ENCODE measurements at places on chromosomes 6 and 20. TPM values are rescaled to one million over a fixed set of nuclear protein-coding genes. Genes with fewer than 3 reads are reported as not detected.

Gene PAQR8
- total RNA-seq, result 46.2 TPM

Gene GRM1
- not detected for total RNA-seq

DNA sequence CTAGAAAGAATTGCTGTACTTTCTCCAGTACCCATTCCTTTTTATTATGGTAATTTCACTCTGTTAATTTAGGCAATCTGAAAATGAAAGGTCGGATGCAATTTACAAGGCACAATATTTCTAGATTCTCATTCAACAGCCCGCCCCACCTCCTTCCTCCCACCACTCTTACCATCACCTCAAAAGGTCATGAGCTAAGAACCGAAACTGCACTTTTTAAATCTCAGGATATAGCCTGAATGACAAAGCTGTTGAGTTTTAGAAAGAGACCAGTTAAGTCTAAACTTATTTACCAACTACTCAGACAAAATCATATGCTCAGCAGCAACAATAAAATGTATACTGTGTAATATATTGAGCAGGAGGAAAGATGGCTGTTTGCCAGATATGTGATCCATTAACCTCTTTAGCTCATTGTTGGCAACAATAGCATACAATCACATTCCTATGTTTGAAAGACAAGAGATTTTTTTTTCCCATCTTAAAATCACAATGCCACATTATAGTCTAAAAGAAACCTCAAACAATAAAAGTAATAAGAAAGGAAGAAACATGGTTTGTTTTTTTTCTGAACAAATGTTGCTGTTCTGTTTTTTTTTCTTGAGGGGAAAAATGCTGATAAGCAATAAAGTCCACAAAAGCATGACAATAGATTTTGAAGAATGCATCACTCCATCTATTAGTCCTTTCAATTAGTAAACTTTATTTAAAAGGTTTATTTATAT, 1.6 kb upstream of the HS3ST5 start:
- DNase-seq, result no peak

DNA sequence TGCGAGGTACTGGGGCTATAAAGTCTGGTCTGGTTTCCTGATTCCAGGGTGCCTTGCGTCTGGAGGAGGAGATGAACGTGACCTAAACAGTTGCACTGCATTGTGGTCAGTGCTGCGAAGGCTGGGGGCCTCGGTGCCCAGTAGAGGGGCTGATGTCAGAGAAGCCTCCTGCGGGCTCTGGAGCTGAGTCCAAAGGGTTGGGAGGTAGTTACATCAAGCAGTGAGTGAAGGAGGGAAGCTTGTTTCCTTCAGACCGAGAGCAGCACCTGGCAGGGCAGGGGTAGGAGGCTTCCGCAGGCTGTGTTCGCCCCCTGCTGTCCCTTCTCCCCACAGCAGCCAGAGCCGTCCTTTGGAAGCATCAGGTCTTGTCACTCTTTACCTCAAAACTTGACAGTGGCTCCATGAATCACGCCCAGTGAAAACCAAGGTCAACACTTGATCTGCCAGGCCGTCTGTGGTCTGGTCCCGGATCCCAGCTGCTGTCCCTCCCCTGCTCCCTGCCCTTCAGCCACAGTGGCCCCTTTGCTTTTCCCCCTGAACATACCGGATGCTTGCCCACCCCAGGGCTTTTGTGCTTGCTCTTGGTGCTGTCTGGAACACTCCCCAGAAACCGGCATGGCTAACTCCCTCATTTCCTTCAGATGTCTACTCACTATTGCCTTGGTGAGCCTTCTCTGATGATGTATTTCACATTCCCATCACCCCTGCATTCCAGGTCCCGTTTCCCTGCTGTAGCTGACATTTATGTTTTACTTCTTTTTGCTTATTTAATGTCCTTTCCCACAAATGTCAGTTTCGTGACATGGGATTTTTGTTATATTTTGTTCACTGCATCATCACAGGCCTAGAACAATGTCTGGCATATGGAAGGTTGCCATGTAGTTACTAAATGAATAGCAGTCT, 7.0 kb downstream of the DYNLRB1 start:
- DNase-seq, result peak; percentile 36

DNA sequence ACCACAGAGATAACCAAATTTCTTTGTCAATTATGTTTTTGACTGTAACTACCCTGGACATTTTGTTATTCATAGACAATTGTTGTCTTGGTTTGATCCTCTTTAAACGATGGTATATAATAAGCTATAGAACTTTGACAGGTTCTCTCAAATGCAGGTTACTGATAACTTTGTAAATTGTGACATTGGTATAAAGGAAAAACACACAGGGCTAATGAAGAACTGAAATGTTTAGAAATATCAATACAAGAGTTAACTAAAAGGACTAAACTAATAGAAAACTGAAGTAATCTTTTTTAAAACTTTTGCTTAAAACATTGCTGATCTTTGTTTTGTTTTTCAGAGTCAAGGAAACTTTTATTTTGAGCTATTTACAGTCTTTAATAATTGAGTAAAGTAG, 124.8 kb downstream of the TPBG start:
- DNase-seq, result no peak

DNA sequence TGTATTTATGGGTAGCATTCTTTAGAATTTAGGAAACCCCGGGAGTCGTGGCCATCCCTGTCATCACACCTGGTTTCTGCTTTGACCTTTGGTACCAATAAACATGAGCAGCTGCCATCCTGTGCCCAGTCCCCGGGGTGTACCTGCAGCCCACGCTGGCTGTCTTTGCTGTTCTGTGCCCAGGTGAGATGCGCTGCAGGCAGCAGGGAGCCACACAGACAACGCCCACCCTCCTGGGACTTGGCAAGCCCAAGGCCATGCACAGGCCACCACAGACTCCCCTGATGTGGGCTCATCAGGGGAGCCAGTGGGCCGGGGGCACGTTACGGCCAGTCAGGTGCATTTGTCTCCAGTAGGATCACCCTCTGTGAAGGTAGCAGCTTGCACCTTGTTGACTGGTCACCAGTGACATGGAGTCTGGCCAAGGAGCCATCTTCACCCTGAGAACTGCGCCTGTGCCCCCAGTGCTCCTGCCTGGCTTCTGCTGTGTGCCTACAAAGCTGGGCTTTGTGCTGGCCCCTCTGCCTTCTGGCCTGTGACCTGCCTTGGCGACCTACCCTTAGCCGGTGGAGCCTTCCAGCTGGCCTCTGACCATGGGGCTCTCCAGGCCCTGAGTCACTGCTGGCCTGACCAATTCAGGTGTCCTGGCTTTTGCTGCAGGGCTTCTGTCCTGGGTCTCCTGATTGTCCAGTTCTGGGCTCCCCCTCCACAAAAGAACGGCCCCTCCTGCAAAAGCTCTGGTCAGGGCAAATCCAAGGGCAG, 14.2 kb upstream of the UNC93A start:
- DNase-seq, result no peak

DNA sequence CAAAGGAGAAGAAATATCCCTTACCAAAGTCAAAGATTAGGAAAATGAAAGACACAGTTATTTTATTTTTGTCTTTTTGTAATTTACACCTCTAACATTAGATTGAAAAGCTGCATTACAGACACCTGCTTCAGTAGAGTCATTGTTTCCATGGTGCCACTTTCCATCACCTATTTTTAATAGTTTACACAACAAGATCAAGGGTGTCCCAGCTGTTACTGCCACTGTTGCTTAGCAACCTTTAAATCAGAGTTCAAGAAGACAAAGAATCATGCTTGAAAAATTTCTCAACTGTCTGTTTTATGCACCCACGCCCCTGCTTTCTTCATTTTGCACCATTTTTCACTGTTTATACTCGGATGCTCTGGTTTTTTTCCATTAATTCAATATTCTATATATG, 668.2 kb upstream of the GJE1 start:
- DNase-seq, result peak; percentile 46

GRCh38 chr6:6729971-6730370, 141.5 kb downstream of the LY86 start:
- DNase-seq, result no peak

GRCh38 chr6:133286765-133287164, 45.6 kb downstream of the EYA4 start:
- no peak for DNase-seq

GRCh38 chr20:63021356-63022321, 14.9 kb upstream of the BHLHE23 start:
- no peak for DNase-seq

DNA sequence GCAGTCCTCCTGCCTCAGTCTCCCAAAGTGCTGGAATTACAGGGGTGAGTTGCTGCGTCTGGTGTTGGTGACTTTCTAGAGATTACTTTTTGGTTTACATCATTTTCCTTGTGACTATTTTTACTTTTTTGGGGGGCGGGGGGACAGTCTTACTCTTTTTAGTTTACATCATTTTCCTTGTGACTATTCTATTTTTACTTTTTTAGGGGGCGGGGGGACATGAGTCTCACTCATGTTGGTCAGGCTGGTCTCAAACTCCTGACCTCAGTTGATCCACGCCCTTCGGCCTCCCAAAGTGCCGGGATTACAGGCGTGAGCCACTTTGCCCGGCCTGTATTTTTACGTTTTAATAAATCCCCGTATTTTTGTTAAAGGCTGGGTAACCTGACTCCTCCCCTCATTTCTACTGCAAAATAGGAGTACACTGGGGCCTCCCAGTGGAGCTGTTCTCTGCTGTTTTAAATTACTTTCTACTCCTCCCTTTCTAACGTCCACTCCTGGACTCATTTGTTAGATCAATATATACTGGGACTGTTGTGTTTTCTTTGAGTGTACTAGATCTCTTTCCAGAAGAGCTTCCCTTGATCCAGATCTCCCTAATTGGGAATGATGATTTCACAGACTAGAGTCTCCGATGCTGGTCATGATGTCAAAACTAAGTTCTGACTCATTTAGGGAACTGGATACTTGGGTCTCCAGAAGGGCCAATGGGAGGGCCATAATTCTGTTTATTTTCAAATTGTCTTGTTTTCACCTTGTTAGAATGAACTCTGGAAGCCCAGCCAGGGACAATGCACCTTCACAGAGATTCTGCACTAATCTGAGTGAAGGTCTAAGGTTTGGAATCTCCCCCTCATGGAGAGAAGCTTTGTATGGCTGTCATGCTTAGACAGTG, 9.2 kb downstream of the HSPA1B start:
- no peak for DNase-seq
